ENCODE measurements at places on chromosomes 7 and 10.

DNA sequence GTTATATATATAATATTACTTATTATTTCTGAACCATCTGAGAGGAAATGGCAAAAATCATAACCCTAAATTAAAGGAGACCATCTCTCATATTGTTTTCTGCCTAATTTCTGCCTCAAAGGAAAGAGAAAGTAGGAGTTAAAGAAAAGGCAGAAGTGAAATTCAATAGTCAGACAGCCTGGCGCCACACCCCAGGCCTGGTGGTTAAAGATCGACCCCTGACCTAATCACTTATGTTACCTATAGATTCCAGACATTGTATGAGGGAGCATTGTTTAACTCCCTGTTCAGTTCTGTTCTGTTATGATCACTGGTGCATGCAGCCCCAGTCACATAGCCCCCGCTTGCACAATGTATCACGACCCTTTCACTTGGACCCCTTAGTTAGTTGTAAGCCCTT lies 24.9 kb upstream of the CHST3 start:
- no peak for DNase-seq

DNA sequence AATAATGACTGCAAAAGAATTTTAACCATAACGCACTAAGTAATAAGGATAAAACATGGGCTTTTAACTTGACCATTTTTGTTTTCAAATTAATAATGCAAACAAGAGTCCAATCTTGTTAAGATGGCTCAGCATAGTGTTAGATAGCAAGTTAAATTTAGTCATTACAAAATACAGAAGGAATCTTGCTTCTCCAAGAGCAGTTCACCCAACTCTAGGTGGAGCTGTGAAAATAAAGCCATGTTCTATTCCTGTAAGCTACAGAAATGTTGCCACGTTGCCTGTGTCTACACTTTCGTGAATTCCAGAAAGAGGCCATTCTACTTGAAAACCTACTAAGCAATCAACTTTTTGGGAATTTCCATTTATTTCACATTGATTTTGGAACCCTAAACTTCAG lies 191.9 kb downstream of the SFMBT2 start:
- DNase-seq: no peak

DNA sequence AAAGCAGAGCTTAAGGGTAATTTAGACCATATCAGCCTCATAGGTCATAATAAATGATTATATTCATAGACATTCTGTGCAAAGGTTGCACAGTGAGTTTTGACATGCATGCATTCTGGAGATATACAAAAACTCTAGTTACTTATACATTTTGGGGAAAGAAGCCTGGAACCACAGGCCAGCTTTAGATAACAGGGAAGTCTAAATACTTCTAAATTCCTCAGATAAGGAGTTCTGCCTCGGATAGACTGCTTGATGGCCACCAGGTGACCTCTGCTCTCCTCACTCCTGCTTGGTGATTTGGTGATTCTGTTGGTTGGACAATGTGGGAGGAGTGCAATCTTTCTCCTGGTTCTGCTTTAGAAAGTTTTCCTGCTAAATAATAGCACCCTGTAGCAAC lies 77.9 kb downstream of the SGMS1 start:
- DNase-seq: no peak

GRCh38 chr10:106189292-106189691 lies 975.2 kb downstream of the SORCS1 start:
- no peak for DNase-seq

Data from activated CD4-positive, alpha-beta T cell treated with anti-CD3 and anti-CD28 coated beads for 24 hours (primary cell).